Prostate gland (tissue), 2 donors: ENCODE measurements at places on chromosomes 3 and 15. TPM values are rescaled to one million over a fixed set of nuclear protein-coding genes. Genes with fewer than 3 reads are reported as not detected.

DNA sequence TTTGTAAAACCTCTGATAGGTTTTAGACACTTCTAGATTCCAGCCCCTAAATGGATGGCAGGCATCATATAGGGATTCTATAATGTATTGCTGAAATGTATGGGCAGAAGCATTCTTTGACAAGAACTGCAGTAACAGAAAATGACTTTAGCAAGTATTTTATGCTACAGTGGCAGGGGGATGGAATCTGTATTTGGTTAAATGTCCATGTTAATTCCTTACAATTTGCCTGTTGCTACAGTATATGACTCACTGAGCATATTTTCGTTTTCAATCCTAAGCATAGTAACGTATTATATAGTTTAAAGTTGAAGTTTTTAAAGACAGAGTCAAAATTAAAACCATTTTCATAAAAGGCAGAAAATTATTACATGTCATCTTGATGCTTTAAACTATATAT is 150.1 kb downstream of the MEX3B start:
- DNase-seq = no peak

- no peak for DNase-seq
Observed at GRCh38 chr3:65013053-65013452, 325.3 kb upstream of the ADAMTS9 start.

GRCh38 chr3:157063926-157064325 is 96.0 kb downstream of the CCNL1 start:
- no peak for DNase-seq

OSTN gene
- total RNA-seq = 0.09 TPM

TMEM266 gene
- total RNA-seq = 6.0 TPM
